ENCODE measurements at places on chromosomes 3 and 15.

DNA sequence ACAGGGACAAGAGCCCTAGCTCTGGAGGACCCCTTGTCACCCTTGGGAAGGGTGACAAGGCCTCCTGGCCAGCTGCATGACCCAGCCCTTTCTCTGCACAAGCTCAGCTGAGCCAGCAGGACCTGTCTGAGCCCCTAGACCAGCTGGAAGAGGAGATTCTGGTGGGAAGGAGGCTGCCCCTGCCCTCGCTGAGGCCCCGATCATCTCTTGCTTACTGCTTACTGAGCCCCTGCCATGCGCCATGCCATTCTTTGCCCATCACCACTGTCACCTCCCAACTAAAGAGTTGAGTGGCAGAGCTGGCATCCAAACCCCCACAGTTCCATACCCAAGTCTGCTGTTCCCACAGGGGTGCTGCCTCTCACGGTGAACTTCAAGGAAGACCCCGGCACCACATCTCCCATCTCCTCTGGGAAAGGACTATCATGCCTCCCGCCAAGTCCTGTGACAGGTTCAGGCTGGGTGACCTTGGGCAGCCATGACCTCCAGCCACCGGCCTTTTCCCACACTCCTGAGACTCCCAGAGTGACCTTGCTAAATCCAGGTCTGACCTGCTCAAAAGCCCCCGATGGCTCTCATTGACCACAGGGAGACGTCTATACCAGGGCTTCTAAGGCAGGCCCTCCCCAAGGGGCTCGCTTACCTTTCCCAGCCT is 34.0 kb downstream of the ACSBG1 start:
- no peaks in the 10 kb centered on the region for H3K27me3 ChIP-seq
- no peaks in the 10 kb centered on the region for H3K4me1 ChIP-seq
- H3K4me3 ChIP-seq = no peak overlapping the region
- DNase-seq = no peak
- H3K27ac ChIP-seq = no peak overlapping the region

DNA sequence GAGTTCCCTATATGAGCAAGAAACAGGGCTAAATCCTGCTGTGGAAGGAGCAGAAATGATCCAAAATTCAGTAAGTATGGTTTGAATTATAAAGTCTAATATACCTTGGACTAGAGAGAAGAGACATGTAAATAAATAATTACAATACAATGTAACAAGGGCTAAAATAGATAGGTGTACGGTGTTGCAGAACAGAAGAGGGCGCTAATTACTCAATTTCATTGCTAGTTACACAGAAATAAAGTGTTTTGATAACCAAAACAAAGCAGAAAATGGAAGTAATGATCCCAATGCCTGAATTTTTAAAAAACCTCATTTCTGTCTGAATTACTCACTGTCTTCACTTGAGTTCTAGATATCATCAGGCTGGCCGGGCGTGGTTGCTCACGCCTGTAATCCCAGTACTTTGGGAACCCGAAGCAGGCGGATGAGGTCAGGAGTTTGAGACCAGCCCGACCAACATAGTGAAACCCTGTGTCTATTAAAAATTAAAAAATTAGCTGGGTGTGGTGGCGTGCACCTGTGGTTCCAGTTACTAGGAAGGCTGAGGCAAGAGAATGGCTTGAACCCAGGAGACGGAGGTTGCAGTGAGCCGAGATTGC is 8.3 kb upstream of the PLCH1 start:
- no peak overlapping the region for H3K27ac ChIP-seq
- H3K36me3 ChIP-seq = no peaks in the 10 kb centered on the region
- no peak overlapping the region for H3K4me3 ChIP-seq
- H3K27me3 ChIP-seq = no peaks in the 10 kb centered on the region
- no peaks in the 10 kb centered on the region for H3K4me1 ChIP-seq

DNA sequence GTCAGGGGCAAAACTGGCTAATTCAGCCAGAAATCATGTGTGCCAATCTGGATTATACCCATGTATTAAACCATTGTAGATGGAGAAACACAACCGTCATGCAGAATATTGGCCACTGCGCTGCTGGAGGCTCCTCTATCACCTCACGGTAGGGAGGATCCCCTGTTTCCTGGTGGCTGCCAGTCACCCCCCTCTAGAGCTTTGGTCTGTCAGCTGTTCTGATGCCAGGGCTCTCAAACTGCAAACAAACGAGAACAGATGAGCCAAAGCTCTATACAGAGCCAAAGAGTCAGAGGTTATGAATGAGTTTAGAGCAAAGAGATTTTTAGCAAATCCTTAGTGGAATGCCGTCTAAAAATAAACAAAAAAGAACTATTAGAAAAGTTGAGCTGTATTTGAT is 62.5 kb downstream of the IL20RB start:
- no peak for DNase-seq
- no peaks in the 10 kb centered on the region for H3K36me3 ChIP-seq
- H3K27ac ChIP-seq = no peak overlapping the region
- H3K4me3 ChIP-seq = no peak overlapping the region
- H3K27me3 ChIP-seq = no peaks in the 10 kb centered on the region
- H3K4me1 ChIP-seq = no peaks in the 10 kb centered on the region

DNA sequence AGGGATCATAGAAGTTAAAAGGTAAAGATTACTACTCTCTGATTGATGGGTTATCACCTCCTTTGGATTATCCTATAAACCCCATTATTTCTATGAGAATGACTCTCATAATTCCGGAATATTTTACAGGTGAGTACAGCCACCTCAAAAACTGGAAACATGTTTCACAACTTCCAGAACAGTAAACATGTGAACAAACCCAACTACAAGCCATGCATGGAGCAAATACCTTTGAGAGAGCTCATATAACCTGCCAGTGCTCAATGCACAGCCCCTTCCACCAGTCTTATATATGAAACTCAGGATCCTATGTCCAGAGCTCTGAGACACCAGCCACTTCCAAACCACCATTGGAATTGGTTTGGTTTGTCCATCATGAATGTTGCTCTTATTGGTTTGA is 208.0 kb downstream of the MECOM start:
- H3K36me3 ChIP-seq = no peaks in the 10 kb centered on the region
- H3K27me3 ChIP-seq = no peaks in the 10 kb centered on the region
- H3K4me3 ChIP-seq = no peak overlapping the region
- no peak for DNase-seq
- H3K4me1 ChIP-seq = no peaks in the 10 kb centered on the region

- H3K27me3 ChIP-seq = no peaks in the 10 kb centered on the region
- no peak overlapping the region for H3K27ac ChIP-seq
- DNase-seq = no peak
- H3K4me1 ChIP-seq = no peaks in the 10 kb centered on the region
Observed at GRCh38 chr15:73849641-73850040, 23.7 kb upstream of the TBC1D21 start.

DNA sequence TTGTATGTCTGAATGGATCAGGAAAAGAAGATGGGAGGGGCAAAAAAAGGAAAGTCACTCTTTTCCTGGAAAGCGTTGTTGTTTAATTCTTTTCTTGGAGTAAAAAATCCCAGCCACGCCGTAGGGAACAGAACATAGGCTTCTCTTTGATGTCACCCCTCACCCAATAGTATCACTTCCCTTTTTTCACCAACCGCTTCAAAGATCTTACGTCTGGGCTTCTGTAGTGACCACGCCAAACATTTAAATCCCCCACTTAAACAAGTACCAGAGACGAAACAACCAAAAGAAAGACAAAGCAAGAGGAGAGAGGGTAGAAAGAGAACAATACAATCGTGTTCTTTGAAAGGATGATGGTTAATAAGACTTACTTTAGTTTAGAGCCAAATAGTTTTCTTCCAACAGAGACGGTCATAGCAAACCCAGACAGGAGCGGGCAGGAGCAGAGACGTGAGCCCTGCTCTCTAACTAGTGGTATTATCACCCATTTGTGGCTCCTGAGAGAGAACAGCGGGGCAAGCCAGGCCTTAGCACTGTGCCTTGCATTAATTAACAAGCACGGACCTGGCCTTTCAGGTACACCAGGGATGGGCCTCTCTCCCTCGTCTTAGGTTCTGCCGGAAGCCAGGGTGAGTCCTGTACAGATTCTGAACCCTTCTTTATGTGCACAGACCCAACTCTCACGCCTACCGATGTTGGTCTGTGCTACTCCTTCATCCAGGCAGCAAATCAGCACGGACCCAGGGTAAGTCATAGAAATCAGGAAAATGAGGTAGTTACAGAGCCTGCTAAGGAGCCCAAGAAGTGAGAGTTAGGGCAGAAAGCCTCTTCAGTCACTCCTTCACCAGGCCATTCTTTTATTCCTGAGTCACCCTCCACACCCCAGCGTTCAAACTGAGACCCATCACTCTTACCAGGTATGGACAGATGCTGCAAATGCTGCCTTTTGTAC is 28.2 kb upstream of the BCL6 start:
- H3K4me3 ChIP-seq = no peak overlapping the region
- DNase-seq = no peak
- H3K27me3 ChIP-seq = no peaks in the 10 kb centered on the region
- H3K27ac ChIP-seq = no peak overlapping the region
- H3K36me3 ChIP-seq = no peaks in the 10 kb centered on the region
- peaks cover 31% of the 10 kb centered on the region for H3K4me1 ChIP-seq

- H3K4me3 ChIP-seq = no peak overlapping the region
- no peak overlapping the region for H3K27ac ChIP-seq
- no peak for DNase-seq
- no peaks in the 10 kb centered on the region for H3K36me3 ChIP-seq
- no peaks in the 10 kb centered on the region for H3K4me1 ChIP-seq
Observed at GRCh38 chr3:146102885-146103284, 58.1 kb downstream of the PLOD2 start.

- H3K4me3 ChIP-seq = no peak overlapping the region
- no peak overlapping the region for H3K27ac ChIP-seq
- no peaks in the 10 kb centered on the region for H3K27me3 ChIP-seq
- H3K36me3 ChIP-seq = no peaks in the 10 kb centered on the region
Observed at GRCh38 chr3:95350049-95350448, 1287.2 kb downstream of the NSUN3 start.

DNA sequence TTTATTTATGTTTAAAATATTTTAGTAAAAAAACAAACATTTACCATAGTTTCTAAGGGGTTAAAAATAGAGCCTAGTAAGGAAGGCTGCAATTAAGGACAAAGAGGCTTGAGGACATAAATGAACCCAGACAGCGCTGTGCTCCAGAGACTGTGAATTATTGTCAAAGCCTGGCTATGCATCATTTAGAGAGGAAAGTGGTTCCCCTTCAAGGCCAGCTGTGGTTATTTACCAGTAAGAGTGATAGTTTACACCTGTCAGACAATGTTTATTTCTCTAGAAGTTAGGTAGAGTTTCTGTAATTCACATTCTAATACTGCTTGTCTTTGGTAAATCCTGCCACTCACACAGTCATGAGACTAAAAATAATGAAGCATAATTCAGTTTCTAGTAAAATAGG is 32.4 kb upstream of the PIK3R4 start:
- no peak overlapping the region for H3K27ac ChIP-seq
- no peaks in the 10 kb centered on the region for H3K4me1 ChIP-seq
- H3K36me3 ChIP-seq = no peaks in the 10 kb centered on the region
- no peaks in the 10 kb centered on the region for H3K27me3 ChIP-seq
- no peak overlapping the region for H3K4me3 ChIP-seq

DNA sequence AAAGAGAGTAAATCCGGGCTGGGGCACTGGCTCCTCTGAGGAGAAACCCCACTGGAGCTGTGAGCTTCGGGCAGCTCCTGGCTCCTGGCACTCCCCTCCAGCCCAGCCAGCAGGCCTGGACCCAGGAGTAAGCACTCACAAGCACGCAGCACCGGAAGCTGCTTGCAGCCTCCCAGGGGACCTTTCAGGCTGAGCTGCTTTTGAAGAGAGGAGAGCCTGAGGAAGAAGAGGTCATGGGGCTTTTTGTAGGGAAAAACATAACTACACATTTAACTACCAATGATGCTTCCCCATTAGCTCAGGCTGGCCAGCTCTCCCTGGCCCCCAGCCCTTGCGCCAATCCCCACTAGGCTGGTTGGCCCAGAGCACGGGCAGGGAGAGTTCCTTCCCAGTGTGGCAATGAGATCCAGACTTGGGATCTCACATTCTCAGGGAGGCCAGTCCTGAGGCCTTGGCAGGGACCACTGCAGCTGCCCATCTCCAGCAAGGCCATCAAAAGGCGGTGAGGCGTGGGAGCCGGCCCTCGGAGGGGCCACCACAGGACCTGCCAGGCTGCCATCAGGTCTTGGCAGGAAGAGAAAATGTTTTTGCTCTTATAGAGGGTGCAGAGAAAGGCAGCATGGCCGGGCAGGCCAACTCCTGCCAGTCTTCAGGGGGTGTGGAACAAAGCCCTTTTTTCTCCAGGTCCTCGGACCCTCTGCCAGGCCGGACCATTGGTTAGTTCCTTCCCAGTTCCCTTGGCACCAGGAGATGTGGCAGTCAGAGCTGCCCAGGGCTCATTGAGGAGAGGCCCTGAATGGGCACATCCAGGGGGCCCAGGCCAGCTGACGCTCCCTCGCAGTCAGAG is 41.5 kb upstream of the MFGE8 start:
- no peaks in the 10 kb centered on the region for H3K27me3 ChIP-seq
- no peaks in the 10 kb centered on the region for H3K36me3 ChIP-seq
- DNase-seq = no peak
- no peaks in the 10 kb centered on the region for H3K4me1 ChIP-seq

DNA sequence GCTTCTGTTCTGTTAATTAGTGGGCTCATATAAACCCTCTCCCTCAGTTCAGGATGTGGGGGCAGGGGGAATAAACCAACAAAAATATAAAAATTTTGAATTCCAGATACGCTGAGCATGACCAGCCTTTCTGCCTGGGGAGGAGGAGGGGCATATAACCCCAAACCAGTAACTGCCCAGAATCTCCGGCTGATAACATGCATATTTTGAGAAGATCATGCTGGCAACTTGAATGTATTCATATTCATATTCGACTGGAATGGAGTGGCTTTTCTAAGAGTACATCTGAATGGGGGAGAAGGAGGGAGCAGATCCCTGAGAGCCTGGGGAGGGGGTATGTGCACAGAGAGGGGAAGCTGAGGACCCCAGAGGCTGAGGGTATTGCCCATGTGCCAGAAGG is 54.5 kb upstream of the LCTL start:
- no peak overlapping the region for H3K27ac ChIP-seq
- DNase-seq = no peak
- no peaks in the 10 kb centered on the region for H3K4me1 ChIP-seq
- no peak overlapping the region for H3K4me3 ChIP-seq
- H3K36me3 ChIP-seq = no peaks in the 10 kb centered on the region

DNA sequence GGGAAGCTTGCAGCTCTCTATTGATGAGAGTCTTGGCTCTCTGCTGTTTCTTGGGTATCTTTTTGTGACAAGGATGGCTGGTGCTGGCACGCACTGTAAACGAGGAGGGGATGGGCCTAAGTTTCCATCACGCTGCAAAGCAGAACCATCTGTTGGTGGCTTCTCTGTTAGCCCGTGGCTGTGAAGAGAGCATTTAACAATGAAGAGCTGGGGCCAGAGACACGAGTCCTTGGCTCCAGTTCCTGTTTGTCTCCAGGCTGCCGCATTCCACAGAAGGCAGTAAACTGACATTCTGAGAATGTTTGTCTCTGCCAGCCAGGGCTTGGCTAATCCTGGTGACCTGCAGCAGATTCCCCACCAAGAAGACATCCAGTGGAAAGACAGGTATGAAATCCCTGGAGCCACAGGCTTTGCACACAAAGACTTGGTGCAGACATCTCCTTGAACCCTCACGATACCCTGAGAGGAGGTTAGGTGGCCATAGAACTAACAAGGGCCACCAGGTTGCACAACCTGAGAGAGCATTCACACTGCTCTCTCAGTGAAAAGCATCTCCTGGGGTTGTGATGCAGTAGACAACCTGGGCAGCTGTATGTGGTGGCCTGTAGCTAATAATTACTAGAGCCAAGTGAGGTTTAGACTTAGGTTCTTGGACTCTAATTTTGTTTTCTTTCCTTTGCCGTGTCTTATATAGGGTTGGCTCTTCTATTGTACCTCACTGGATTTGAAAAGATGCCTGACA is 130.9 kb downstream of the ASB7 start:
- no peaks in the 10 kb centered on the region for H3K27me3 ChIP-seq
- no peaks in the 10 kb centered on the region for H3K36me3 ChIP-seq
- H3K27ac ChIP-seq = no peak overlapping the region
- H3K4me3 ChIP-seq = no peak overlapping the region
- DNase-seq = no peak
